Urinary bladder (tissue), 4 donors: ENCODE measurements at places on chromosomes 5 and 9. TPM values are rescaled to one million over a fixed set of nuclear protein-coding genes. Genes with fewer than 3 reads are reported as not detected.

ABLIM3 gene
- 9.8 TPM for total RNA-seq

DRD1 gene
- 4.2 TPM for total RNA-seq

F2RL1 gene
- 8.2 TPM for total RNA-seq

SLC45A2 gene
- total RNA-seq = not detected

NR2F1-AS1 gene
- total RNA-seq = 61.4 TPM

DNA sequence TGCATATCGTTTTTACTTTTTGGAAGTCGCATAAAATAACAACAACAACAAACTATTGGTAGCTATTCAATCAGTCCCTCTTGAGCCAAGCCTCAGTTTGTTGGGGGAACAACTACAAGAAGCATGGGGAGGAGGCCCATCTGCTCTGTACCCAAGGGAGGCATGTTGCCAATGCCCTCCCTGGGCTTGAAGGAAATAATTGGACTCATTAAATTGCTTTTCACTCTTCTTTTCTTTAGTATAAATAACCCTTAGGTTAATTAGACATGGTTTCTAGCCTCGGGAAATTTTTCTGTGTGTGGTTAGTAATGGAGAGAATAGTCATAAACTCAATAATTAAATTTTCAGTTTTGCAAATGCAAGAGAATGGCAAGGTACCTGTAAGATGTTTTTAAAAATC is 500.7 kb downstream of the TLE4 start:
- no peak for DNase-seq

- DNase-seq = no peak
These were observed 384.4 kb downstream of the TMEM167A start for GRCh38 chr5:82692826-82693225.

DNA sequence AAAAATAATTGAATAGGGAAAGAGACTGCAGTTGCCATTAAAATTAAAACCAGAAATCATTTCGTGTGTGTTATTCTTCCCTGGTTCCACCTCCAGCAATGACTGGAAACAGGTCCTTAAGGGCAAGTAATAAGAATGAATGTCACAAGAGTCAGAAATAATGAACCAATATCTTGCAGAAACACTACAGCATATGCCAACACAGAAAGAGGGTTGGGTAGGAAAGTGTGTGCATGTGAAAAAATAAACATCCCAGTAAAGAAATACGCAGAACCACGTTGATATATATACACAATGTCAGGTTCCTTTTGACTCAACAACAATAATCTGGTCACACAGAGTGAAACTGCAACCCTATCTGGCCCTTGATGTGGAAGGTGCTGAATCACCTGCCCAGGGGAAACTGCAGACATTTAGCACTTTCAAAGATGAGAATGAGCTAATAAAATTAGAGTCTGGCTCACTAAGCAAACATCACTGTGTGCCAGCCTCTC is 15.0 kb downstream of the HMHB1 start:
- DNase-seq = no peak

- DNase-seq = no peak
These were observed 30.6 kb downstream of the CLINT1 start for GRCh38 chr5:157828105-157828943.

GRCh38 chr5:111121926-111122325 is 29.8 kb downstream of the WDR36 start:
- no peak for DNase-seq

GRCh38 chr9:36877239-36877638 is 156.8 kb downstream of the PAX5 start:
- DNase-seq = no peak
